Stimulated activated CD8-positive, alpha-beta memory T cell treated with anti-CD3 and anti-CD28 coated beads, Interleukin-2, amount 100 ng/mL, for 48 hours (primary cell): ENCODE measurements at places on chromosomes 7 and 10.

- DNase-seq: no peak
Observed at GRCh38 chr10:49751636-49752510, 10.2 kb downstream of the OGDHL start.

DNA sequence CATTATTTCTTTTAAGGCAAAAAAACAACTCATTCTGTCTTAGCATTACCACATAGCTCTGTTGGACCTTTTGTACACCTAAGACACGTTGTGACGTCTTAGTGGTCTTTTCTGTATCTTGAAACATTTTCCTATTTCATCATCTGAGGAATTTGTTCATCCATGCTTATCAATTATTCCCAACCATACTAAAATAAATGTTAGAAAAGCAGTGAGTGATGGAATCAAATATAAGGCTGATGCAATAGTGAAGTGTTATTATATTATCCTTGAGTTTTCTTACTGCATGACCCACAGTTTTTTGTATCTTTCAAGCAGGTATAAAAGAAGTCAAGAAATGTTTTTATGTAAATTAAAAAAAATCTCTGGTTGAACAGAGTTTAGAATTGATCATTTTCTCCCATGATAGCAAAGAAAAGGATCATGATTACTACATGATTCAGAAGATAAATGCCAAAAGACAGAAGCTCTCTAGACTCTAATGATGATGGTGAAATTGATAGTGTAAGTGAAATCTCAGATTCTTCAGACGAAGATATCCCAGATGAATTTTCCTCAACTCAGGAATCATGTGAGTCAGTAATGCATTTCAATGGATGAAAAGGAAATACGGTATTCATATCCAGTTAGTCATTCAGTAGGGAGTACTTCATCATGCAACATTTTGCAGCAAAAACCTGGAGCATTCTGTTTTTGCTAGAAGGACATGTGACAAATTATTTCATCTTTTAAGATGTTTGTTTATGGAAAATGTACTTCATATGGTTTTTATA, 51.4 kb downstream of the CELF2 start:
- no peak for DNase-seq

DNA sequence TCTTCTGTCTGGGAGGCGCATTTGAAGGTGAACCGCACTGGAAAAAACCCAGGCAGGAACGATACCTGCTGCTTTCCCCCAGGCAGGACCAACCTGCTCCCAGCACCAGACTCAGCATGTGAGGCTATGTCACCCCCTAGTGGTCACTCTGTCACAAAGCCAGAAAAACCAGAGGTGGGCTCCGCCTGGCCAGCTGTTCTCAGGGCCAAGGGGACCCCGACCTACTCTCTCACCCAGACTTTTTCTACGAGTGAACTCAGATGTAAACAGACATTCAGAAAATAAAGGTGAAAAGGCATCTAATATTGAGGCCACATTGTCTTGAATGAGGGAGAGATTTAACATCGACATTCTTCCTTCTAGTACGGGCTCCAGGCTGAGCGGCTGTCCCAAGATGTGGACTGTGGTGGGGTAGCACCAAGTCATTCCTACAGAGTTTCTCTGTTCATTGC, 117.3 kb downstream of the PRKAG2 start:
- DNase-seq: no peak

DNA sequence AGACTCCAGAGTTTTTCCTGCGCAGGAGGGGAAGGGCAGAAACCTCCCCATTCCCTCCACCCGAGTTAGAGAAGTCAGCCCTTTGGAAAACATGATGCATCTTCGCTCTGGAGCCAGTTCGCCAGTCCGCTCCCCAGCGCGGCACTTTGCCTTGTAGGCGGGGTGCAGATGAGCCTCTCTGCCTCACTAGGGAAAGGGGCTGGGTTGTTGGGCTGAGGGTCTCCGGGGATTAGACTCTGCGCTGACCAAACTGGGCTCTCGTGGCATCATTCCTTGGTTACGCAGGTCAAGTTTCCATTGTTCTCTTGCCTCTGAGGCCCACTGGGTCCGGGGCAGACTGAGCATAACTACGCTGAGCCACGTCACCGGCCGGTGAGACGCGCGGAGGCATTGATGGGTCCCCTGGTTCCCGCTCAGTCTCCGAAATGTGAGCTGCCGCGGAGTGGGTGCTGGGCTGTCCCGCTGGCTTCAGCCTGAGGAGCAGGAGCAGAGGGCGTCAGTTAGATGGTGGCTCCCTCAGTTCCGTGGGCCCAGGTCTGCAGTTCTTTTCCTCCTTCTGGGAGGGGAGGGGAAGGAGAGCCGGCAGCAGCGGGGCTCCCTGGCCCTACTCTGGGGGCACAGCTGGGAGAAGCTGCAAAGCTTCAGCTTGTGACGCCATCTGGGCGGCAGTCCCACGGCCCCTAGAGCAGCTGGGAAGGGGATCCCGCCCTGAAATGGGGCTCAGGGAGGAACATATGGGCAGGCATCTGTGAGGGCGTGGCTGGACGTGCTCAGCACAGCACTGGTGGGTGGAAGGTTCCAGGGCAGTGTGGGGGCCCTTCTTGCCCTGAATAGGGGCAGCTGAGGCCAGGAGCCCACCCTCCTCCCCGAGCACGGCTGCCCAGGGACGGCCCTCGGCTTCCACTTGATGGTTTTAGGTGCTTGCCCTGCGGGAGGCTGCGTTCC, 121.3 kb upstream of the BTBD16 start:
- DNase-seq: no peak

DNA sequence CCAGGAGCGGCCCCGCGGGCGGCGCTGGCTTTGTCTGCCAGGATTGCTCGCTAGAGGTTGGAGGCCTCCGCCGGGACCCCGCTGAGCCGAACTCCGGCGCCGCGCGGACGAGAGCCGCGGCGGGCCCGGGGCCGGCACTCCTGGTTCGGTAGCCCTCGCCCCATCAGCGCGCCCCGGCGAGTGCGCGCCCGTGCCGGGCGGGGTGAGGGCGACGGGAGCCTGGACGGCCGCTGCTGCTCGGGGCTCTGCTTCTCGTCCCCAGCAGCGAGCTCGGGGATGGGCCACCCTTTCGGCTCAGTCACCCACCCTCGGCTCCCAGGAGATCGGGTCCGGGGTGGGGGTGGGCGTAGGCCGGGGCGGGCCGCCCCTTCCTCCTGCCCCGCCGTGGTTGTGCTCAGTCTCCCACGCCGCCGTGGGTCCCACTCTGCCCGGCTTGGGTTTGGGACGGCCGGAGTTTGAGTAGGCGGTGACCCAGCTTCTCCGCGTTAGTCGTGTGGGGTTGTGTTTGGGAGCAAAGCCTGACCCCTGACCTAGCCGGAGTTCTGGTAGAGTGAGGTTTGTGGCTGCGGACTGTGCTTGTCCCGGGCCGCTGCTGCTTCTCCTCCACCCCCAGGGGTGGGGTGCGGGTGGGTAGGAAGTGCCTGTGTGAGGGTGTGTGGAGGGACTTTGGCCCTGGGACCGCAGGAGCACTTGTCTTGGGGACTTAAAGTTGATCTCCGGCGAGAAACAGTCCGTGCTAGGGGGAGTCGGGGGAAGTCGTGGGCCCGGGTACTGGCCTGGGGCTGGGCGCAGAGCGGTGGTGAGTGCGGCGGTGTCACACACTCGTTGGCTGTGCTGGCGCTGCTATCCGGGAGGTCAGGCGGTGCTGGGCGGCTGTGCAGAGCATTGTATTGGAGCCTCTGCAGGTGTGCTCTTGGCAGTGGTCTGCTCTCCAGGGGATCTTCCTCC, 677 bp downstream of the TSPAN14 start:
- no peak for DNase-seq

DNA sequence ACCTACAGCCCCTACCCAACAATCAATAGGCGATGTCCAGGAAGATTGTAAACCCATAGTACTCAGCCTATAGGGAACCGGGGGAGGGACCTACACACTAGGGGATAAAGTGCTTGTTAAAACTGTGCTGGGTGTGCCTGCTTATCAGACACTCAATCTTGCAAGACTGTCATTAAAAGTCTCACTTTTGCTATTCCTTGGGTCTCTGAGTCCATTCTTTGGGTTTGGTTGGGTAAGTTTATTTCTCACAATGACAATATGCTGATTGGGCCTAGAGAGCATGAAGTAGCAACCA, 45.6 kb downstream of the PTPRE start:
- DNase-seq: no peak

DNA sequence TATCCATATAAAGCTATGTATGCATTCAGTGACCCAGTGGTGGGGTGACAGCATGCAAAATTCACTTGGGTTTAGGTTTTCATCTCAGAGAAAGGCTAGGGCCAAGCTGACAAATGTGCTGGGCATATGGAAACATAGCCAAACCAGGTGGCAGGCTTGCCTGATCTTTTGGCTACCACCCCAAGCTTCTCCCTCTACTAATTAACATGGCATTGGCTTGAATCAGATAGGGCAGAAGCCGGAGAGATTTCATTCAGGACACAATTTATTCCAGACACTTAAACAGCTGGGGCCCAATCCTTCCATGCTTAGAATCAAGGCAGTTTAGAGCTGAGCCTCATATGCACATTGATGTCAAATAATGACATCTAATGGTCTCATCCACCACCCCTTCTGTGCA, 95.5 kb upstream of the AGK start:
- DNase-seq: no peak

- DNase-seq: no peak
Observed at GRCh38 chr7:123961771-123962170, 36.7 kb downstream of the SPAM1 start.

DNA sequence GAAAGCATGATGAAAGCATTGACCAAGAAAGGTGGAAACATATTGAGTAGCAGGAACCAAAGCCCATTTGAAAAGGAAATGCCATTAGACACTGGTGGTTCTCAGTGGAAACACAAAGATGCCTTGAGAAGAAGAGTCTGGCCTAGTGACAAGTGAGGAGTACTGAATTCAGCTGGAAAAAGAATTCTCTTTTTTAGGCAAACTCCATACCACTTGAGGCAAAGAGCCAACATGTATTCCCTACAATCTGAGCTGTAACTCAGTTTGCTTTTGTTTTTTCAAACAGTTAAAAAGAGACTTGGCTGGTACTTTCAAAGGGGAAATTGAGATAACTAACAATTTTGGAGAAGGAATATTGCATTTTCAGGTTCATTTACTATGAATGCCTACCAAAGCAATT, 624.0 kb downstream of the NRG3 start:
- no peak for DNase-seq

DNA sequence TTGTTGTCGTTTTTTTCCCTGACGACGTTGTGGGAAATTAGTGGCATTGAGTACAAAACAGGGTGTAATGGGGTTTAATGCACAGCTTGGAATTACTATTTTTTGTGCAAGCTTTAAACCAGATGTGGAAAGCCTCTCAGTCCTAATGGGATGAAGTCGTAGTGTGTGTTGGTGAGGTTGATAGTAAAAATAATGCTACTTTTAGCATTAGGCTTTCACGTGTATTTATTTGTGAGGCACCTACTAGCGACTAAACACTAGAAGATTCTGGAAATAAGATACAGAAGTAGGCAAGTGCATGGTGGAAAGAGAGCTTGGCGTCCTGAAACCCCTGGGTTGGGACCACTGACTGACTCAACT, 588 bp upstream of the ORC5 start:
- DNase-seq: no peak

DNA sequence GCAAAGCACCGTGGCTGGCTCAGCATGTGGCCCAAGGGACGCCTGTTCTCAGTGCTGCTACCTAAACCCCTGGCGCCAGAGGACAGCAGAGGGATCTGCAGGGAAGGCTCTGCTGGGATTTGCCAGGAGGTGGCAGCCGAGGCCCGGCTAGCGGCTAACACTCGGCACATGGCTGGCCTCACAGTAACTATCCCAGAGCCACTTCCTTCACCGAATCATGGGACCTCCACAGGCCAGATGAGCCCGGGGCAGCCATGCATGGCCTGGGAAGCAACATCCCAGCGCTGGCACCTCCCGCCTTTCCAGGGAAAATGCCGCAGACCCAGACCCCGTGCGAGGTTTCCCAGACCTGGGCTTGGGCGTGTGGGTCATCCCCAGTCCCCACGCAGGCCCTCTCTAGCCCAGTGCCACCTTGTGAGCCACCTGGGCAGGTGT, 36.4 kb downstream of the DPYSL4 start:
- peak; percentile 61 for DNase-seq

DNA sequence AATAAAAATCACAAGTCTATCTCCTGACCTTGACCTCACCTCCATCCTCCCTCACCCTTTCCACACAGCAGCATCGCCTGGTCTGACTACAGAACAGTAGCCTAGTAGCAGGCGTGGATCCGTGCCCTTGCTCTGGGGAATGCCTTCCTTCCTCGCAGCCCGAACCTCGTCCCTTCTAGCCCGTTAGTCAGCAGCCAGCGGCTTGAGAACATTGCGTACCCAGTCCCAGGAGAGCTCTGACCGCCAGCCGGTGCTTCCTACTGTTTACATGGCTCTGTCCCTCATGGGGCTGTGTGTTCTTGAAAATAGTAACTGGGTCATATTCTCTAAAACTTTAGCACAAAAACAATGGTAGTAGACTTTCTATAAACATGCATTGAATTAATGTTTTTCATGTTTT, 682.7 kb upstream of the IGFBP3 start:
- DNase-seq: no peak

- no peak for DNase-seq
Observed at GRCh38 chr10:125699562-125700143, 16.7 kb upstream of the TEX36 start.

DNA sequence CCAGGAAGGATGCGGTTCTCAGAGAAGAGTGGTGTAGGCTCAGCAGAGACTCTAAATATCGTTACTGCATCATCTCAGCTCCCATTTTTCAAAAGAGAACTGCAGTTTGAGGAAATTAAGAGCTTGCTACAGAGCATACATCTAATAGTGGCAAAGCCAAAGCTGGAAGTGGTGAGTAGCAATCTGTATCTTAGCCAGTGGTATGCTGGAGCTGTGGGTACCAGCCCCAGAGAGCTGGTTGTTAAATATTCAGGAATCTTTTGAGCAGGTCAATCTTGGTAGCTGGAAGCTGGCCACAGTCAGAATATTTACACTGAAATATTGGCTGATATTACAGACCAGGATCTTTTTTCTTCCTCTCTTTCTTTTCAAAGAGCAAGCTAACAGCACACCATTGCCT, 88.4 kb upstream of the STEAP1B start:
- no peak for DNase-seq

DNA sequence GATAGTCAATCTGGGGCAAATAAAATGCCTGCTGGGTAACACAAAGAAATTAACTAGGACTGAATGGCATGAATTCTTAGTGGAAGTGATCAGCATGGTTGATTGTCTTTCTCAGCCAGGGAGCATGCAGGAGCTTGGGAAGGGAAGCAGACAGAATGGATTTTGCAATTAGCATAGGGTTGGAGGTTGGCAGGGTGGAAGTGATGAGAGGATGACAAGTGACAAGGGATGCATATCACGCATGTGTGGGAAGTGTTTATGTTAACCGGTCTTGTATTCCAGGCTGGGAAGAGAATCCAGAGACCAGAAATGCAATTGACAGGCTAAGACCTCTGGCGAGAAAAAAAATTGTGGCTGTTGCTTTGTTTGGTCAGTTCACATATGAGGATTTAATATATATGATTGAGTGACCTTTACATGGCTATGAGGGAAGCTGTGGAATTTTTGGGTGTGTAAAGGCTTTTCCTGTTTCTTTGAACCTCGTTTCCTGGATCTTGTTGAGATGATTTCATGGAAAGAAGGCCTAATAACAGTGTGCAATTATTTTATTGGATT, 8.3 kb downstream of the MDFIC start:
- no peak for DNase-seq

DNA sequence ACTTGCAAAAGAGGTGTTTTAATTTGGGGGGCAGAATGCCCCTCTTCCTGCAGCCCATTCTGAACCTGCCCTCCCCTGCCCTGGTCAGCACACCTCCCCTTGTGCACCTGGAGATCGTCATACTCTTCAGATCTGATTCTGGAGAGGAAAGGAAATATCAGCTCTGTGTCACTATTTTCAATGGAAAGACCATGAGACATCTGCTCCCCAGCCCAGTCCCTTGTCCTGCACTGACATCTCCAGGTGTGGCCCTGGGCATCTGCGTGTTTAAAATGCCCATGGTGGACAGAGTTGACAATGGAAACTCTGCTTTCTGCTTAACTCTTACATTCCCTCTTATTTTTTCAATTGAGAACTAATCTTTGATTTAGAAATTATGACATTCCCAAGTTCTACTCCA, 41.6 kb upstream of the RASGEF1A start:
- no peak for DNase-seq
